ENCODE measurements at places on chromosomes 2 and 18.

DNA sequence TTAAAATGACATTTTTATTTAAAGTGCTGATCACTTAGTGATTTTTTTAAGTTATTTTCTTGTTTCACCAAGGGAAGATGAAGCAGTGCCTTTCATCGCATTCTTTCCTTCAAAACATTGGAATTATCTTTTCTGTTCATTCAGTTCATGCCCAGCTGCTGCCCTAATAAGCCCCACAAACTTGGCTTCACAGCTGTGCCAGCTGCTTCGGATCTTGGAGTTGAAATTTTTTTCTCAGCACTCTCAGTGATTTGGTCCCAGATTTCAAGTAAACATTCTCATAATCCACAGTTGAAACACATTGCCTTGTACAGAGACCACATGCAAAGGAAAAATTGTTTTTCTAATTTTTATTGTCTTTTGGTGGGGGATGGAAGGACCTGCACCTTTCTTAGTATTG is 353.3 kb upstream of the LRP1B start:
- DNase-seq = no peak

- DNase-seq = no peak
Measured at GRCh38 chr2:150817422-150817821, 330.0 kb upstream of the RND3 start.

DNA sequence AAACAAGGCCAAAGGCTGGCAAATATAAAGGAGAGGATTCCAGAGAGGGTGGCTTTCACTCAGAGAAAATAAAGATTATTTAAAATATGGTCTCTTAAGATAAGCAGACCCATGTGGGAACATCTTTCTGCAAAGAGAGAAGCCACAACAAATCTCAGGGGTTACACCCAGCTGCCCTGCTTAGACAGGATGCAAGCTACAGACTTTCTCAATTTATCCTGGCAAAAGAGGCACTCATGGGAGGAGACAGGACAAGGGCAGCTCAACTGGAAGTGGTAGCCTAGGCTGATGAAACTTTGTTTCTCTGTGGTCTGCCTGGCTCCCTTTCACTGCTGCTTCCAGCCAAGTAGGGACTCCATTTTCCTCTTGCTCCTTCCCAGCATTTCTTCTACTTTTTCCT is 25.9 kb upstream of the SULT1C4 start:
- DNase-seq = no peak

GRCh38 chr18:3132700-3133099 is 87.1 kb downstream of the MYOM1 start:
- no peak for DNase-seq

- no peak for DNase-seq
Measured at GRCh38 chr2:99259465-99259864, 4.0 kb upstream of the LYG2 start.

DNA sequence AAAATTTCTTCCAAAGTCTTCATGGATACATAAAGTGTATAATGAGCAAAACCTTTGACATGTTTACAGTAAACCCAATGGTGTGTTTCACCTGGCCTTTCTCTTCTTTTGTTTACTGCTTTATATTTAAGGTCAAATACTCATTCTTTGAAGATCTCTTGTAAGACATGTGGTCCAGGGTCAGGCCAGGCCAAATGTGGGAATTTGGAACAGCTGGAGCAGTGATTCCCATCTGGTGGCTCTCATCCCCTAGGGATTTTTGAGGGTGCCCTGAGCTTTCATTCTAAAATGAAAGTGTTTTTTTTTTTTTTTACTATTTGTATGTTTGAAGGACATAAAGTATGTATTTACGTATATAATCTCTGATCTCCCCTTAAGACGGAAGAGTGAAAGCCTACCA is 13.8 kb upstream of the MGAT5 start:
- DNase-seq = no peak

DNA sequence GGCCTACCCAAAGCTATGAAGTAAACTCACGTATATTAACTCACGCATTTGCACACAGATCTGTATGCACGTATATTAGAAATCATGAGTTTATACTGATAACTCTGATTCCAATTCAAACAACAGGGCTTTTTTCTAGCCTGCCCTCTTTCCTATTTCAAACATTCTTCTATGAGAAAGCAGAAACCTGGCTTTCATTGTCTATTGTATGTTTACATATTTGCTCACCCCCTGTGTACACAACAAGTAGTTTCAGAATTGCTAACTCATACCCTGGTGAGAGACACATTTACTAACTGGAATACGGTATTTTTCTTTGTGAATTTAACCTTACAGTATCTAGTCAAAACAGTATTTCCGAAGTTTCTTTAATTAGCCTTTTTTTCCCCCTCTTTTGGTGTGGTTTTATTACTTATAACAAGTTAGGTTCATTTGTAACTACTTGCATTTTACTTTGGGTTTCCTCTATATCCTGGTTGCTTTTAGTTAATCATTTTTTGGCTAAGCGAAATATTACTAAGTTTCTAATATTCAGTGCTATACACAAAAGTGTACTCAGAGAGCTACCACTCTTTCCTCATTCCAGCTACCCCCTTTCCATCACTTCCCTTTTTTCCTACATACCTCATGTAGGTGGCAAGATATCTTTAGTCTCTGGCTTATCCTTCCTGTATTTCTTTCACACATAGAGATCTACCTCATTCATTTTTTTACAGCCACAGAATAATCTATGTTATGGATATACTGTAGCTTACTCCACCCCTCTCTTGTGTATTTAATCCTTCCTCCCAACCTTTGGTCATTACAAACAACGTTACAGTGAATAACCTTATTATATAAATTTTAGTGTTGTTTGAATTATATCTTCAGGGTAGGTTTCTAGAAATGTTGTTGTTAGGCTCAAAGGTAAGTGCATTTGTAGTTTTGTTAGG is 112.7 kb upstream of the BCL2L11 start:
- DNase-seq = no peak

DNA sequence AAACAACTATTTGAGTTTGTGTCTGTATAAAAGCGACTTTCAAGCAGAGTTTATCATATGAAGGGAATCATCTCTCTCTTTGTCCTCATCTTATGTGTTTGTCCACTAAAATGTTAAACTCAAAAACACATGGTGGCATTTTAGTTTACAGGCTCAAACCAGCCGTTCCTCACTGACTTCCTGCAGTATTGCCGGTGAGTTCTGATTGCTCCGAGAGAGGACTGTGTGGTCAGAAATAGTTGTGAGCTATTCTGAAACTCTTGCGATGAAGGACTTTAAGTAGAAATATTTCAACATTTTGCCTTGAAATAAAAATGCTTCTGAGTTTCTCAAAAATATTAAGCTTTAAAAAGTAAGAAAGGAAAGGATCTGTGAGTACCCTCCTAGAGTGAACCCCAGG is 163.2 kb upstream of the CAVIN2 start:
- no peak for DNase-seq

GRCh38 chr2:37795456-37795855 is 124.0 kb upstream of the CDC42EP3 start:
- no peak for DNase-seq

DNA sequence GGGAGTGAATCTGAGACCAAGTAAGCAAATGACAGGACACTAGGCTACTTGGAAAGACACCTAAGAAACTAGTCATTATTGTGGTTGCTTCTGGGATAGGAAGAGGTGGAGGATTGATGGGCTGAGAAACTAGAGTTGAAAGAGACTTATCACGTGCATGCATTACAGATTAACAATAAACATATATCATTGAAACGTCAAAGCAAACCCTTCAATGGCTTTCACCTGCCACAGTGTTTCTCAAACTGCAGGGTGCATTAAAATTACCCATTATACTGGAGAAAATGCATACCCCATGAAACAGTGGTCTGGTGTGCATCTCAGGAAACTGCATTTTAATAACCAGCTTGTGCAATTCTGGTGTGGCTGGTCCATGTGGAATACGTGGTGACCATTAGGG is 318.8 kb downstream of the SMAD2 start:
- no peak for DNase-seq

DNA sequence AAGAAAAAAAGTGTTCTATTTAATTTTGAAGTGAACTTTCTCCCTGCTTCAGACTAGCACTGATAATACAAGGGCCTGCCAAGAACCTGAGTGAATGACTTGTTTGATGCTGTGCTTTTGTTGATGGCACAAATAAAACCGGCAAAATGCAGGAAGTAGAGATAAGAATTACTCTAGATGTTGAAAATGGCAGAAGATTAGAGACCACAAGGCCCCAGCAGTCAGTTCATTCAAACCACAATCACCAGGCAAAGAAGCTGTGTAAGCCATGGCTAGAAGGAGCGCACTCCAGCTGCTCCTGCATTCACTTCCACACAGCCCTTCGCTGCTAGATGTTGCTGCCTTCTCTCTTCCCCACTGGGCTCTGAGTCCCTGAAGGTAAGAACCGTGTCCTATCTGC is 297.1 kb downstream of the AGPS start:
- no peak for DNase-seq

DNA sequence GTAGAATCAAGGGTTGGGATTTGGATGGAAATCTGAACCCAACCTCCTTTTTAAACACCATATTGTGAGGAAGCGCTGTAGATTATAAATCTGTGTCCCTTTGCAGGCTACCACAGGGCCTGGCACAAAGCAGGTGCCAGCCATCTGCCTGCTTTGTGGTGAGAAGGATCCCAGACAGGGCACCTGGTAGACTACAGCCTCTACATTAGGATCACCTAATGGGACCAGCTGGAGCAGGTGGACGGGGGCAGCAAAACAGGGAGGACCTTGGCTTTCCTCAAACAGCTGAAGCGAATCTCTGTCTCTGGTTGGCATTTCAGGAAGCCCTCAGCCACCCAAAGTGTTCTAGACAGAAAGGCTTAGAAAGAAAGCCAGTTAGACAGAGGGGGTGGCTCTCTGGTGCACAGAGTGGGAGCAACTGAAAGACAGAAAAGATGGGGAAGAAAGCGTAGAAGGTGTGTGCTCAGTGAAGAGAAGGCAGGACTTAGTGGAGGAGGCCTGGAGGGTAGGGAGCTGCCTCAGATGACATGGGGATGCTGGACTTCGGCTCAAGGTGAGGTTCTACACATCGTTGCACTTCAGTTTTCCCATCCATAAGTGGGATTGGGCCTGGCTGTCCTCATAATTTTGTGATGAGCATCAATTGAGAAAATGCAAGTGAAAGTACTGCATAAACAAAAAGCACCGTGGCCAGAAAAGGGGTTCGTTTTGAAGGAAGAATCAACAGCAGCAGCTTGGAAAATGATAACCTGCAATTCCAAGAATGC is 350.8 kb downstream of the CYRIA start:
- no peak for DNase-seq

DNA sequence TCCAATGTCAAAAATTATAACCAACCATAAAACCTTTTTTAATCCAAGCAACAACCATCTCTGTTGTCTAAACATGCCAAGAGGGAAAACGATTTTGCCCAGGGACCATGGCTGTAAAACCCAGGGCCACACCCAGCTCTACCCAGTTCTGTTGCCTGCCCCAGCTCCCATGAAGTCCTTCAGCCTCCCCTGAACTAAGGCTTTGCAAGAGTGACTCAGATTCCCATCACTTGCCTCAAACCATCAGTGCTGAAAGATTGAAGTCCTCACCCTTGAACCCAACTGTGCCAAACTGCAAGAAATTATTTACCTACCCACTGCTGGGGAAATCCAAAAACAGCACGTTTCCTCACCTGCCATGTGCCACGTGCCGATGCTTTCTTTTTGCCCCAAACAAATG is 102.5 kb downstream of the TFCP2L1 start:
- no peak for DNase-seq

- no peak for DNase-seq
Measured at GRCh38 chr18:64330931-64331330, 182.0 kb upstream of the LINC00305 start.

DNA sequence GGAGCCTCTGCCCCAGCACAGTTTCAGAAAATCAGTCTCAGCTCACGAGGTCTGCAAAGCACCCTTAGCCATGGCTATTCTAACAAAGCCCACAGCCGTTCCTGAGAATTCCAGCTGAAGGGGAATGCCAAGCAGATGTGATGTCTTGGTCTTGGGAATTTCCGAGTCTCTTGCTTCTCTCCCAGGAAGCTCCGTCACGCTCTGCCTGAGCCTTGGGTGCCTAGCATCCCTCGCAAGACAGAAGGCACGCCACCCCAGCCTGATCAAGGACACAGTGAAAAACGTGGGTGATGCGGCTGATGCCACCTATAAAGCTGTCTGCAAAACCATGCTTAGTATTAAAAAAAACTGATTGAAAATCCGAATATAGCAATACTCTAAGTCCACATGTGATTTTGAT is 254.6 kb downstream of the SH3BP4 start:
- no peak for DNase-seq

DNA sequence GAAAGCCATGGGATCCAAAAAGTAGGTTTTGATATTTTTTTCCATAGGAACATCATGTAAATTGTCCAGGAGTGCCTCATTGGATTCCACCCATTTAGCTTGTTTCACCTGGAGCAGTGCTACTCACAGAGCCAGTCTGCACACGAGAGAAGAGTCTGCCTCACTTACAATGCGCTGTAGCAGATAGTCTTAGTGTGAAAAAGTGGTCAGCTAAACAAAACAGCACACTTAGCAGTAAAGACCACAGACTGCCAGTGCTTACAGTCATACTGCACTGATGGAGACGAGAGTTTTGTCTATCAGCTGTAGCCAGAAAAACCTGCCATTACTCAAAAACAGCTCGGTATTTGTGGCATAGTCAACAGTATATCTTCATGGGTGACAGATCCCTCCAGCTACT is 113.5 kb upstream of the LDLRAD4 start:
- no peak for DNase-seq

GRCh38 chr18:47209171-47209570 is 33.0 kb upstream of the IER3IP1 start:
- no peak for DNase-seq

DNA sequence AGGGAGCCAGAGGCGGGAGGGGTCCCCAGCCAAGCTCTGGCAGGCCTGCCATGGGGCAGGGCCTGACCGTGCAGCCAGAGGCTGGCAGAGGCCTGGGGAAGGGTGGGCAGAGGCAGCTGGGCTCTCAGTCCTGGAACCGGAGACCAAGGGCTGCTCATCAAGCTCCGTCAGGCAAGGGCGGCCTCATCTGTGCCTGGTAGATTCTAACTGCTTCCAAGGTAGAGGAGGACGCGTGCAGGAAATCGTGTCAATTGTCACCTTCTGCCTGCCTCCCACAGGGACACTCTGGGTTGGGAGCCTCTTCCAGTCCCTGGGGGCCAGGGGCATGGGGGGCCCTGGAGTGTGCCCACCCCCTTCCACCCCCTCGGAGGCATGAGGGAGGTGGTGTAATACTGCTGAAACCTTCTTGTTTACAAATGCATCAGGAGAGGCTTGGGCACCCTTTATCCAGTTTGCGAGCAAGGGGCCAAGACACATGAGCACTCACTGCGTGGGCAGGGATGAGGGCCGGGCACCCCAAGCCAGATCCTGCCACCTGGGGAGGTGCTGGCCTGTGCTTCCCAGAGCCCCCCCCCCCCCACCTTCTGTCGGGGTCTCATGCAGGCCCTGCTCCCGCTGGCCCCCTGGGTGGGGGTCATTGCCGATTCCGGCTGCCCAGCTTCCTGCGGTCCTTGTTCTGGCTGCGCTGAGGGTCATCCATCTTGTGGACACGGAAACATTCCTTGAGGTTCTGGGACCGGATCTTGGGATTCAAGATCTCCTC is 9.0 kb downstream of the SNORC start:
- DNase-seq = no peak
